NCI-H2081 (cell line): ENCODE measurements at places on chromosomes 16 and 17.

DNA sequence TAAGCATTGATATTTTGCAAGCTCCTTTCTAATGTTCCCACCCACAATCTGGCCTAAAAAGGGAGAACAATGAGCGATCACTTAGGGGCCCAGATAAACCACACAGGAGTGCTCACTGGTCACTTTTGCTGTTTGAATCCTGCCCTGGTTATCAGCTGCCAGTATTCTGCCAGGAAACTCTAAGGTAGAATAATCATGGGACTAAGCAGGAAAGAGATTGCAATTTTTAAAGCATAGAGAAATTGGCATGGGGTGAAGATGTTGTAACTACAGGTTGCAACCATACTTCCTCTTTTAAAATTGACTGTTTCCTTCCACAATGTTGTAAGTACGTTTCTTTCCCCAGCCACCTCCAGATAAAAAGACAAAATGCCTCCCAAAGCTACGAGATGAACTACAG is 251.2 kb upstream of the CDH11 start:
- DNase-seq, result no peak

GRCh38 chr17:73069841-73070240 is 22.6 kb downstream of the SLC39A11 start:
- no peak for DNase-seq

- DNase-seq, result no peak
These were observed 29.0 kb downstream of the PIMREG start for GRCh38 chr17:6473128-6473767.

GRCh38 chr16:12470311-12471229 is 333.1 kb downstream of the CPPED1 start:
- DNase-seq, result peak; percentile 20

- DNase-seq, result peak; percentile 38
These were observed 735 bp downstream of the ZNF652 start for GRCh38 chr17:49361129-49361901.

DNA sequence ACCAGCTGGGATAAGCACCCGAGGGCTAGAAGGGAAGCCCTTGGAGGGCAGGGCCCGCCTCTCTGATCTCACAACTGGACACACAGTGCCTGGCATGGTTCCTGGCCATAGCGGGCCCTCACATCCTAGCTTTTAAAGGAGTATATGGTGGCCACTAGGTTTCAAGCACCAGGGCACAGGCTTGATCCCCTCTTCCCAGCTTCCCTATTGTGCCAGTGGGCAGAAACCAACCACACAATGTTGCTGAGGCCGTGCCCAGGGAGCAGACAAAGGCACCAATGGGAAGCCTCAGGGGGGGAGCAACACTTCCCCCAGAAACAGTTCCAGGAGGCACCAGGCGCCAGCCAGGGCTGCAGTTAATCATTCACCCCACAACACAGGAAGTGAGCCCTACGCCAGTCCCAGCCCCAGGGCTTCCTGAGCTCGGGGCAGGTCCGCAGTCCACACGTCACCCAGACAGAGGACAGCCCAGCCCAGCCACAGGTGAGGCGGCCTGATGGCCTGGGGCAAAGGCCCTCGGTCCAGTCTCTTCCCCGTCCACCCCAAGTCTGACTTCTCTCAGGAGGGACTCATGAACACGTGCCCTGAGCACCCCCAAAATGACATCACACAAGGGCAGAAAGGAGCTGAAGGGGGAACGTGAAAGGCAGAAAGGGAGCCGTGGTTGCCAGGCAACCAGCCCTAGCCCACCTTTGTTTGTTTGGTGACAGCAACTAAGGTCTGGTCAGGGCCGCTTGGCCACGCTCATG is 12.8 kb downstream of the SMIM5 start:
- DNase-seq, result peak; percentile 22

DNA sequence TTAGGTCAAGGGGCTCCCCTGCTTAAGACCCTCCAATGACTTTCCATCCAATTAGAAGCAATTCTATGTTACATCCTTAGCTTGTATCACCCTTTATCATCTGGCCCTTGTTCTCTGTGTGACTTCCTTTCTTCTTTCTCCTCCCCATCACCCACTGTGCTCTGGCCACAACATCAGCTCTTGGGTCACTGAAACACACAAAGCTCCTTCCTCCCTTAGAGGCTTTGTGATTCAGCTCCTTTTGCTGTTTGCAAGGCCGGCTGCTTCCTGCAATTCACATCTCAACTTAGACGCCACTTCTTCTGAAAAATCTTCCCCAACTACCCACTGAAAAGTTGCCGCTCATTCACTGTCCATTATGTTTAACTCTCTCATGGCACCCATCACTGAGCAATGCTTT is 130.9 kb upstream of the CACNG3 start:
- no peak for DNase-seq

- no peak for DNase-seq
These were observed 72.6 kb upstream of the FA2H start for GRCh38 chr16:74847202-74847601.

DNA sequence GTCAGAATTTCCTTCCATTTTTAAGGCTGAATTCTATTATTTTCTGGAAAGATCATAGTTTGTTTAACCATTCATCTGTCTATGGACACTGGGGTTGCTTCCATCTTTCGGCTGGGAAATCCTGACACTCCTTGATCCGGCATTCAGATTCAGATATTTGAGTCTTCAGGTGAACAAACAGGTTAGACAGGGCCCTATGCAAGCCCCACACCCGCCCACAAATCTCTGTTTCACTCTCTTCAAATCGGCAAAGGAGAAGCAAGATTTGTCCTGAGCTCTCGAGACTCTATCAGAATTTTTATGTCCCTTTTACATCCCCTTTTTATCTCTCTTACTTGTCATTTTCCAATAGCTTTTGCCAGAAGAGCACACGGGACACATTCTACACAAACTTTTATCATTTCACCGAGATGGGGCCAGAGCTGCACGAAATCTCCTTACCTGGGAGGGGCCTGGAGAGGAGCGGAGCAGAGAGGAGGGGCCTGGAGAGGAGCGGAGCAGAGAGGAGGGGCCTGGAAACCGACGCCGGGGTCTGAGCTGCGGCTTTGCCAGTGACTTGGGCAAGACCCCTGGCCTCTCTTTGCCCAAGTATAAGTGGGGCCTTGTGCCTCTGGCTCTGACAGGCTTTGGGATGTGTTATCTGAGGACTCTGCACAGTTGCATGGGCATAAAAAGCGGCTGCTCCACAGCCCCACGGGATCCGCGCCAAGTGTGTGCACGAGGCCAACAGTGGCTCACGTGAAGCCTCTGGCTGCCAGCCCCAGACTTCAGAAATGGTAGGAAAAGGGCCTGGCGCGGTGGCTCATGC is 54.3 kb upstream of the RBFOX3 start:
- no peak for DNase-seq

DNA sequence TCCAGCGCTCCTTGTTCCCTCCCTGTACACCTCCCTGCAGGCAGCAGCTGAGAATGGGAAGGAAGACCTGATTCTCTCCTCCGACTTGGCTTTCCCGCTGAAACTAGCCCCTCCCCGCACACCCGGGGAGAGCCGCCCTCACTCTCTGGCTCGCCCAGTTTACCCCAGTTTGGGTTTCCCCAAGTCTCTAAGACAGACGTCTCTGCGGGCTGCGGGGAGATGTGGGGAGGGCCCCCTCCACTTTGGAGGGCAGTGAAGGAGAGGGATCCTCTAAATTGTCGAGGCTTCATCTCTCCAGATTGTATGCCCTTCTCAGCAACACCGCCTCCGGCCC is 797 bp downstream of the GRB7 start:
- peak; percentile 69 for DNase-seq

- no peak for DNase-seq
These were observed 338.0 kb downstream of the WWOX start for GRCh38 chr16:78437352-78437968.

GRCh38 chr16:2471016-2471652 is at the start of gene NTN3:
Gene NTN3, plus strand, starts transcription at chr16:2471297. Its CDS starts 405 bp downstream, at chr16:2471702.
- peak; percentile 71 for DNase-seq

GRCh38 chr17:13244513-13244912 is 226.7 kb upstream of the ELAC2 start:
- DNase-seq, result no peak

GRCh38 chr17:39599004-39599664 is 8.6 kb downstream of the NEUROD2 start:
- DNase-seq, result no peak

GRCh38 chr17:66950886-66951604 is 13.5 kb upstream of the CACNG4 start:
- DNase-seq, result no peak

GRCh38 chr16:2016407-2016922 is 3.1 kb upstream of the NPW start:
- no peak for DNase-seq

DNA sequence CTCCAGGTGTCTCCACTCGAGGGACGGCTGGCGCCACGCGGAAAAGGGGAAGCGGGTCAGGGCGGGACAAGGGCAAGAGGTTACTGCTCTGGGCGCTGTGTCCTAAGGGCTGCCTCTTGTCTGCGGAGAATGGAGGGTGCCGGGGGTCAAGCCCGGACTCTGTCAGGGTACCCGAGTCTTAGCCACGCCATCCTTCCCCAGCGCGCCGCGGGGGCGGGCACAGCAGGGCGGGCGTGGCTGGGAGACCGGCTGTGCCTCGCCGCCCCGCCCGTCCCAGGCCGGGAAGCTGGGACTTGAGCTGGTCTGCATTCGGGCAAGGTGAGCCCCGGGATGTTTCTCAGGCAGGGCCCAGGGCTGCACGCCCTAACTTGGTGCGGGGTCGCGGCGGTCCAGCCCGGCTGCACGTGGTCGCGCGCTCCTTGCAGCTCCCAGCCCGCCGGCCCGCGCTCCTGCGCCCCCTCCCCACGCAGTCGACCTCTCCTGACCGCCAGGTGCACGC is 6.2 kb upstream of the ACTG1 start:
- no peak for DNase-seq
